ENCODE measurements at places on chromosomes 5 and 9.

DNA sequence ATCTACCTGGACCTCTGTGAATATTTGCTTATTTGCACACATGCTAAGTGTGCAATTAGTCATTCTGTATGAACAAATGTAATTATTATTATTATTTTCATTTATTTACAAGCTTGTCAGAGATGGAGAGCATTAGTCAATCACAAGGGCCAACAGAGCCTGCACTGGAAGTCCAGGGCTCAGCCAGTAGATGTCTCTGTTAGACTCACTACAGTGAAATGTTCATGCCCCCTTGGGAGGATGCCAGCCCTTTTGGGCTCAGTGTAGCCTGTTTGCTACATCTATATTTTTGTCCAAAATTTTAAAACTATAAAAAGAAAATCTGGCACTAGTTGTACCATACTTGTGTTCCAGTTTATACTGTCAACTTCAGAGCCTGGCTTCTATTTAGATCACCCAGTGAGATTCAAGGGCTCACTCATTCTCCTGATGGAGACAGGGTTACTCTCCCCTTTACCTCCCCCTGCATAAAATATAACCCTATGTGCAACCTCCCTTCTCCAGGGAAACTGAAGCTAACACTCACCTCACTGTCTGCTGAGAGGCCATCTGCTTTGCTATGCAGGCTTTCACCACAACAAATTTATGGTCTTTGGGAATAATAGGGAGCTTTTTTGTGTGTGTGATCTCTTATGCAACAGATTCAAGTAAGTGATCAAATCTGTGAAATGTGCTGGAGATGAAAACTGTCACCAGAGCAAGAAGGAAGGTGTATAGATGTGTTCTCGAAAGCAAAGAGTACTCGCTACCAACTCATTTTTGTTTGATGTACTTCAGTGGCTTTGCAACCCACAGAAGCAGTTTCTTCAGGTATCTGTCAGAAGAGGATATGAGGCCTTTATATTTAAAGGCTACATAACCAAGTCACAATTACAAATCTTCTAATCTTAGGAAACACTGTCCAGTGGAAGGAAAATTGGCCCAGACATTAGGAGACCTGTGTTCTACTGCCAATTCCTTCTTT lies 99.9 kb upstream of the TLE4 start:
- peak; percentile 35 for DNase-seq

DNA sequence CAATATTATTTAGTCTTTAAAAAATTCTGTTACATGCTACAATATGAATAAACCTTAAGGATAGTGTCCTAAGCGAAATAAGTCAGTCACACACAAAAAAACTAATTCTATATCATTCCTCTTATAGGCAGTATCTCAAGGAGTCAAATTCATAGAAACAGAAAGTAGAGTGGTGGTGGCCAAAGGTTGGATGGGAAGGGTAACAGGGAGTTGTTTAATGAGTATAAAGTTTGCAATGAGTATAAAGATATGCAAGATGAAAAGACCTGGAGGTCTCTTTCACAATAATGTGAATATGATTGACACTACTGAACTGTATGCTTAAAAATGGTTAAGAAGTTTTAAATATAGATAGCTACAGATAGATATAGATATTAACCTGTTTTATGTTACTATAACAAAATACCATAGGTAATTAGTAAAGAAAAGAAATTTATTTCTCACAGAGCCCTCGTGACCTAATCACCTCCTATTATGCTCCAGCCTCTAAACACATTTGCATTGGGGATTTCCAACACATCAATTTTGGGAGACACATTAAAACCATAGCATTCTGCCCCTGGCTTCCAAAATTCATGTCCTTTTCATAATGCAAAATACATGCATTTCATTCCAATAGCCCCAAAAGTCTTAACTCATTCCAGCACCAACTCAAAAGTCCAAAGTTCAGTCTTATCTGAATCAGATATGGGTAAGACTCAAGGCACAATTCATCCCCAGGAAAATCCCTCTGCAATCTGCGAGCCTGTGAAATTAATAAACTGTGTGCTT lies 93.6 kb downstream of the ATPSCKMT start:
- no peak for DNase-seq

- DNase-seq: no peak
Observed at GRCh38 chr5:105616599-105616998, 2054.0 kb upstream of the NUDT12 start.

GRCh38 chr5:116455061-116455460 lies 119.6 kb downstream of the SEMA6A start:
- DNase-seq: no peak

- DNase-seq: no peak
Observed at GRCh38 chr5:38601133-38601862, 44.9 kb upstream of the LIFR start.

- DNase-seq: no peak
Observed at GRCh38 chr9:63817622-63818518, 1467.1 kb downstream of the FOXD4L5 start.

- no peak for DNase-seq
Observed at GRCh38 chr9:110874963-110875674, 163.2 kb downstream of the LPAR1 start.

DNA sequence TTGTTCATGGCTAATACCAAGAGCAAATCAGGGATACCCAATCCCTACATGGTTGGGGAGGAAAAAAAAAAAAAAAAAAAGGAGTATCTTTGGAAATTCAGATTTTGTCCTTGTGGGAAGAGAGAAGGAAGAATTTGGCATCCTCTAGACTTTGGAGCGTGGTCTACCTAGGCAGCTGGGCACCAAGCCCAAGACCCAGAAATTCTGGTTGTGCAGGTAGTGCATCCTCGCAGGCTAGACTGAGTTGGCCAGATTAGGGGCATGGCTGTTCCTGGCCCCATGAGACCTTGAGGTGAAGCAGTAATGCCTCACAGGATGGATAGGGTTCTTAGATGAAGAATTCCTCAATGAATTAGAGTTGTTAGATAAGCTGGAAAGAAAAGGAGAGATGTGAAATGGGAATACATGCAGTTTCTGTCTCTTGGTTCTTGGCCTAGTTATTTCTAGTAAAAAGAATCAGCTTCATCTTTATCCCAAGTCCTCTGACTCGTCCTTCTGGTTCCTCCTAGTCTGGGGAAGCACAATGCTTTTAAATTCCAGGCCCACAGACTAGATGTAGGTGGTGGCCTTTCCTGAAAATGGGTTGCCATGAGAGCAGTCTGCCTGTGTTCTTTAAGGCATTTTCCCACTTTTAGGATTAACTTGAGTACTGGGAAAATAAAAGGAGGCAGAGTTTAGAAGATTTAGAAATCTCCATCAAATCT lies 140.5 kb upstream of the RUSC2 start:
- DNase-seq: no peak

DNA sequence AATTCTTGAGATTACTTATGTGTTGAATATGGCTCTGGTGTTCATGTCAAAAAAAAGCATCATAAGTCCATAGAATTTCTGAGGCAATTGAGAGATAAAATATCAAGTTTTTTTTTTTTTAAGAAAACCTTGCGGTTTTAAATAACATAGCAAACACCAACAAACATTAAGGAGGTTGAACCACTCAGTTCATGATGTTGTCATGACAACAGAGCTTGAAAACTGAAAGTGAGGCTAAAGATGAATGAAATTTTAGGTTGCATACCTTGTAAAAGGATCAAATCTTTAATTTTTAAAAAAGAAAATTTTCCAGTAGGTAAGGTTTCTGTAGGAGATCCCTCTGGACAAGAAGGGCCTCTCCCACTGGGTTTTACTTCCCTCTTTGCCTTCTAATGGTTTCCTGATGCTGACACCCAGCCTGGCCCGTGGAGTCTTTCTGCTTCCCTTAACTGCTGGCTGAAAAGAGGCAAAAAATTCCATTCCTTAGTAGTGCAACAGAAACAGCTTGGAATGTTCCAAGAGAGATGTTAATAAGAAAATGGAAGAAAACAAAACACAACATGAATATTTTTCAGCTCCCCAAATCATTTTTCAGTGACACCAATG lies 60.0 kb upstream of the FER start:
- DNase-seq: no peak

DNA sequence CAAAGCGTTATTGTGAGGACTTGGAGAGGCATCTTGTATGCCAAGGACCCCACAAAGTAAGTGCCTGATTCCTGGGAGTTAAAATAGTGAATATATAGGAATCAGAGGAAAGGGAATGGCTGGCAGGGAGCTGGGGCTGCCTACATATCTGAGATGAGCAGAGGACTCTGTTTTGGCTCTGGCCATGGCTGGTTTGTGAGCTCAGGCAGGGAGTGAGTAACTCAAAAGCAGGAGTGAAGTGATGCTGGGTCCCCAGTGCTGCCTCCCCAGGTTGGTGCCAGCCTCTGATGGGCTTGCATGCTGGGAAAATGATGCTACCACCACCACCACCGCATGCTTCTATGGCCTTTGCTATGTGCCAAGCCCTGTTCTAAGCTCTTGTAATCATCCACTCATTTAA lies 246.0 kb upstream of the MVB12B start:
- no peak for DNase-seq

GRCh38 chr5:74469234-74469994 lies 171.1 kb downstream of the ENC1 start:
- no peak for DNase-seq

- no peak for DNase-seq
Observed at GRCh38 chr5:151921916-151922315, 2.7 kb downstream of the GLRA1 start.

- no peak for DNase-seq
Observed at GRCh38 chr9:12633016-12633765, 60.0 kb upstream of the TYRP1 start.

- peak; percentile 44 for DNase-seq
Observed at GRCh38 chr5:110909950-110910349, 161.6 kb upstream of the TSLP start.

- no peak for DNase-seq
Observed at GRCh38 chr9:97697837-97698236, 697 bp upstream of the XPA start.

- no peak for DNase-seq
Observed at GRCh38 chr9:98229090-98229395, 26.4 kb downstream of the TBC1D2 start.

DNA sequence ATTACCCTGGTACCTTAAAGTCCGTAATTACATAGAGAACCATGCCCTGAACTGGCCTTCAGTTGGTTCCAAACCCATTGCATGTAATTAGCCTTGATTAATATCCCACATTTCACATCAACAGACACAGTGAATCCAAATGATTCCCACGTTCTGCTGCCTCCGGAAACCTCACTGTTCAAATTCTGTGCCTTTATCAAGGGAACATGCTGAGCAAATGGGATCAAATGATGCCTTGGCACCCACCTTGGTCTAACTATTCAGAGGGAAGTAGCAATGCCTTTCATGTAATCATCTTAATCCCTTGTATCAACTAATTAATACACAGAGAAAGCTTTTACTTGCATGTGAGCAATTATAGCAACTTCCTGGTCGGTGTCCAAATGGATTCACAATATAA lies 100.6 kb downstream of the EFNA5 start:
- no peak for DNase-seq

DNA sequence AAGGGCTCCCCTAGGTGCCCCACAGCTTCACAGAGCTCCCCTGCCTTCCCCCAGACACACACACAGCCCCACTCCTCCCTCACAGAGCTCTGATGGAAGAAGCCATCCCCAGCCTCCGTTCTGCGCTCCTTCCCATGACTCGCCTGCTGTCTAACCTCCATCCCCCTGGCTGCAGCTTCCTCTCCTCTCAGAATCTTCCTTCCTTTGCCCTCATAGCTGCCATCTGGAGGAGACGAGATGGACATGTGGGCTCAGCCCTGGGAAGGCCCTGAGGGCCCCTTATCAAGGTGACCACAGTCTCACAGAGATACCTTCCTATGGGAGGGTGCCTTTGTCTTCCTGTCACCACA lies 94.3 kb downstream of the PCDH1 start:
- DNase-seq: no peak

GRCh38 chr5:176183321-176184074 lies 54.7 kb upstream of the SIMC1 start:
- no peak for DNase-seq

DNA sequence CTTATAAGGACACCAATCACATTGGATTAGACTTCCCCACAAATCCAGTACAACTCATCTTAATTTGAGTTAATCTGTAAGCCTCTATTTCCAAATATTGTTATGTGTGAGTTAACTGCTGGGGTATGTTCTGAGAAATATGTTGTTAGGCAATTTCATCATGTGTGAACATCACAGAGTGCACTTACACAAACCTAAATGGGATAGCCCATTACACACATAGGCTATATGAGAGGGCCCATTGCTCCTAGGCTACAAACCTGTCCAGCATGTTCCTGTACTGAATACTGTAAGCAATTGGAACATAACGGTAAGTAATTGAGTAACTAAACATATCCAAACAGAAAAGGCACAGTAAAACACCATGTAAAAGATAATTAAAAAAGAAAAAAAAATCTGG lies 19.1 kb upstream of the ARSI start:
- DNase-seq: no peak

DNA sequence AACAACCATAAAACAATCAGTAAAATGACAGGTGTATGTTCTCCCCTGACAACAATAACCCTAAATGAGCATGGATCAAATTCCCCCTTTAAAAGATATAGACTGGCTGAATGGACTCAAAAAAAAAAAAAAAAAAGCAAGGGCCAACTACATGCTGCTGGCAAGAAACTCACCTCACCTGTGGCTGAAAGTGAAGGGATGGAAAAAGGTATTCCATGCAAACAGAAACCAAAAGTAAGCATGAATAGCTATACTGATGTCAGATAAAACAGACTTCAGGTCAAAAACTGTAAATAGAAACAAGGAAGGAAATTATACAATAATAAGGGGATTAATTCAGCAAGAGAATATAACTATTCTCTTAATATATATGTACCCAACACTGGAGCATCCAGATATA lies 54.2 kb upstream of the SSBP2 start:
- DNase-seq: no peak

DNA sequence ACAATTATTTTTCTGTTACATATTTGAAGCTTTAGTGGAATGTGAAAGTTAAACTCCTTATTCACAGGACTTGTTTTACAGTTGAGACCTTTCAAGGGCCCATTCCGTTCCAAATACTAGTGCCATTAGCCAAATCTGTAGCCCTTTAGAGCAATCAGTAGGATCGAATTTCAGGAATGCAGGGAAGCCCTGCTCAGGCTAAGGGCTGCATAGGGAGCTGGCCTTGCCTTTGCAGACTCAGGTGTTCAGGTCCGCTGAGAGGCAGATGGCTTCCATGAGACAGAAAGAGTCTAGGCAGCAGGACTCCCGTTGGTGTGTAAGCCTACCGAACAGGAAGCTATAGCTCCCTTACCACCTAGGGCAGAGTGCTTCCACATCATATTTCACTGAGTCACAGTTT lies 150.1 kb upstream of the SLC27A6 start:
- no peak for DNase-seq

GRCh38 chr5:7261049-7261448 lies 134.9 kb upstream of the ADCY2 start:
- peak; percentile 9 for DNase-seq
